NCI-H2171 treated with DMSO at 0.1 percent for 48 hours (cell line): ENCODE measurements at places on chromosomes 6 and 20.
A peak's percentile ranks its signal among the peaks of the same experiment; 100 is the strongest.

DNA sequence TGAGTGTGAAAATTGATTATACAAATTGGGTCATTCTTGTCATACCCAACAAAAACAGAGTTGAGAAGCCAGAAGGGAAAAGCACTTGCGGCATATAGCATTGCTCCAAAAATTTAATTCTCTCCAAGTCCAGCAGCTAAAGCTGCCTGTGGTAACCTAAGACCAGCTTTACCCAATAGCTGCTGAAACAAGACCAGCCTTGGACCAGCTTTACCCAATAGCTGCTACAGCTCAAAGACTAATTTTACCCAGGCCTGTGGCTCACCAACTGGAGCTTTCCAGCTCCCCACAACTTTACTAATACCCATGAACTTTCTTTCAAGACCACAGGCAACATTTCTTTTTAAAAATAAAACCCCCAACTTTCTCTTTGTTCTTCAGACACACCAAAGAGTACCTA is 32.8 kb upstream of the ZNF133 start:
- no peak for DNase-seq

- DNase-seq, result no peak
These were observed 17.3 kb downstream of the STX7 start for GRCh38 chr6:132495604-132496079.

GRCh38 chr20:45266977-45267376 is 12.6 kb upstream of the SLPI start:
- DNase-seq, result no peak

GRCh38 chr6:147190556-147190955 is 13.7 kb upstream of the STXBP5 start:
- no peak for DNase-seq

- no peak for DNase-seq
These were observed 78.2 kb upstream of the PTPRK start for GRCh38 chr6:128598571-128598970.

DNA sequence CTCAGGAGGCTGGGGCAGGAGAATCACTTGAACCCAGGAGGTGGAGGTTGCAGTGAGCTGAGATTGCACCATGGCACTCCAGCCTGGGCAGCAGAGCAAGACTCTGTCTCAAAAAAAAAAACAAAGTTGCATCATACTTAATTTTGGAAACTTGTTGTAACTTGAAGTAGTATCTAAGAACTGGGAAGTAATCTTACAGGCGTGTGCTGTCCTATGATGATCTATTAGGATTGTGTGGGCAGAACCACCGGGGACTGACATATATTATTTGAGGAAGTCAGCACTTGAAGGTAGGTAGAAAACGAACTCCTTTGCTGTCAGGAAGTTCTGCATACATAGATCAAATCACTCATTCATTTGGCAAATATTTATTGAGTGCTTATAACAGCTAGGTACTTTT is 188.5 kb downstream of the ZNF217 start:
- no peak for DNase-seq

GRCh38 chr20:60553095-60553494 is 594.9 kb downstream of the CDH26 start:
- DNase-seq, result no peak

GRCh38 chr6:79305020-79305419 is 70.5 kb upstream of the HMGN3 start:
- no peak for DNase-seq

DNA sequence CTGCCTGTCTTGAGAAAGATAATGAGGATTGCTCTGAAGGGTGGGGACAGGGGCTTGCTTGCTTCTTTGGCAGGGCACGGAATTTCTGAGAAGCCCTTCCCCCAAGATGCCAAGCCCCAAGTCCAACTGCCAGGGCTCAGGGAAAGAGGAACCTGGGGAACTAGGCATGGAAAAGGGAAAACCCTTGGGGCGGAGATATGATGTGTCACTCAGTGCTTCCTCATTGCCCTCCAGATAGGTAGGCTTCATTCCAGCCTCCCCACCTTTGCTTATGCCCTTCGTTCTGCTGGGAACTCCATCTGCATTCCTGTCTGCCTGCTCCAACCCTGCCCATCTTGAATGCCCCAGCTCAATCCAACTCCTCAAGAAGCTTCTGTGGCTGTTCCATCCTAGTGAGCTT is 61.2 kb downstream of the VEGFA start:
- peak; percentile 60 for DNase-seq

DNA sequence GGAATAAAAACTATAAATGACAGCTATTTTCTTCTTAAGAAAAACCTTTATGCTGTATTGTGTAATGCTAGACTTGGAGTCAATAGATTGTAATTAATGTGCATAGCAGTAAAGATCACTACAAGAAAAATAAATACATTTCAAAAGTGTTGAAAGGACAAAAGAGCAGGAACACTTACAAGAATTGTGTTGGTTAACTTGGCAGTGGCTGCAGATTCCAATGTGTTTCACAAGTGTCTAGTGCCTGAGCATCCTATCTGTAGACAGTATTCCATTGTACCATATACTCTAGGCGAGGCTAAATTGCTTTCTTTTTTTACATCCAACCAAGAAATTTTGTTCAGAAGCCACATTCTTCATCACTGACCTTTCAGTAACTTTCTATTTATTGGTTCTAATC is 924.1 kb downstream of the EPHA7 start:
- DNase-seq, result no peak

DNA sequence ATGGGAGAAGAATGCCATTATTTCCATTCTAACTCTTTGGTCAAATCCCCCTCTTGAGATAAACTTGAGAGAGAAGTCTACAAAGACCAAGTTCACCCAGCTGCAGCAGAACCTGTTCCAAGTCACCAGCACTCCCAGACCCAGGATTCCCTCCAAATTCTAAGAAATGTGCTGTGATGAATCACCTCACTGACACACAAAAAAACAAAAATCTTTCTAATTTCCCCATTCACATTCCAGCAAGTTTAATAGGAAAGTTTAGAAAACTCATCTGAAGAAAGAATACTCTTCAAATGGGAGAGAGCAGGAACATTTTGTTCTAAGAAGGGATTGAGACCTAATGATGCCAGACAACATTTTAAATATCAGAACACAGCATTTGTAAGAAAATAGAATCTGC is 213.6 kb upstream of the PLCB4 start:
- DNase-seq, result no peak
